ENCODE measurements at places on chromosomes 16 and 17. TPM values are rescaled to one million over a fixed set of nuclear protein-coding genes. Genes with fewer than 3 reads are reported as not detected.

PFN1 gene
- 743 TPM for total RNA-seq

CDH15 gene
- not detected for total RNA-seq

HSD11B2 gene
- total RNA-seq, result not detected

CEMP1 gene
- total RNA-seq, result not detected

CES5A gene
- not detected for total RNA-seq

HAGHL gene
- total RNA-seq, result 5.6 TPM

HSD17B1 gene
- 0.57 TPM for total RNA-seq

SCO1 gene
- total RNA-seq, result 26.7 TPM
